ENCODE measurements at places on chromosomes 1 and 21.

DNA sequence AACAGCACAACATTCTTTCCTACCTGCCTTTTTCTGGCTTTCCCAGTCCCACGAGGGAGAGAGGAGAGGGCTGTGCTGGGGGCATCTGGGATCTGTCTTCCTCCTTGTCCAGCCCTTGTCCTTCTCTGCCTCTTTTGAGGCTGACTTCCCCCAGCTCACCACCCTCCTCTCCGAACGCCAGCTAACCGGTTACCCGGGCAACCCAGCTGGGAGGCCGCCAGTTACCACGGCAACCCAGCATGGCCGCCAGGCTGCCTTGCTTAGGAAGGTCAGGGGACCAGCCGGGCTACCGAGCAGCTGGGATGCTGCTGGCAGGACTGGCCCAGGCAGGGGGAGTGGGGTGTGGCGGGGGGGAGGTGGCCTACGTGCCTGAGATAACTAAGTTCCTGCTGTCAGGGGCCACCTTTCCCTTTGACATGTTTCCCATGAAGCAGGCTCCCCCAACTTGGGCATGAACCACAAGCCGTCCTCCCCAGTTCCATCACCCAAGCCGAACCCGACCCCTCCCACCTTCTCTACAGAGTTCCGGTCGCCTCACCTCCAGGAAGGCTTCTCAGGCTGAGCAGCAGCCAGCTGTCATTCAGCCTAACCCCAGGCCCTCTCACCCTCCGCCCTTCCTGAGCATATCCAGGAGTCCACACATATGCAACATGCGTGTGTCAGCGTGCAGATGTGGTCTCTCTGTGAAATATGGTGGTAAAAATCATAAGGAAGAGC is 8.7 kb downstream of the PLEKHA6 start:
- peak; percentile 45 for DNase-seq

- DNase-seq = no peak
These were observed 224.7 kb upstream of the KIAA0040 start for GRCh38 chr1:175417316-175417715.

DNA sequence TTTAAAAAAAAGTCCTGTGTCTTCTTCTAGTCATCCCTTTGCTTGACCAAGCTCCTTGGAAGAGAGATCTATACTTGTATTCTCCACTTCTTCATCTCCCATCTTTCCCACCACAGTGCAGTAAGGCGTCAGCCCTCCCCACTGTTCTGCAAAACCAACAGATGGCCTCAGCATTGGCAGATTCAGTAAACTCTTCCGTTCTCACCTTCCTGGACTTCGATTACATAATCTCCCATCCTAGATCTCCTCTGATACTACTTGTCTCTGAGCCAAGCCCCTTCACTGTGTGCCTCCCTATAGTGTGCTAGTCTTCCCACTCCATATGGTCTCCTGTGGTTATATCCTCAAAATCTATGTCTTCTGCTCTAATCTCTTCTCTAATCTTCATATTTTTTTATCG is 1.6 kb upstream of the COLGALT2 start:
- no peak for DNase-seq

- DNase-seq = no peak
These were observed 60.4 kb upstream of the GORAB start for GRCh38 chr1:170471398-170472053.

GRCh38 chr1:53410100-53410541 is 49.1 kb upstream of the DMRTB1 start:
- no peak for DNase-seq
